ENCODE measurements at places on chromosomes 16 and 17.

GRCh38 chr17:82343560-82343959, 10.0 kb upstream of the SECTM1 start:
- H3K4me3 ChIP-seq, result no peak overlapping the region
- H3K27me3 ChIP-seq, result peaks cover 6% of the 10 kb centered on the region
- H3K27ac ChIP-seq, result no peak overlapping the region
- no peak for DNase-seq
- H3K36me3 ChIP-seq, result no peaks in the 10 kb centered on the region

DNA sequence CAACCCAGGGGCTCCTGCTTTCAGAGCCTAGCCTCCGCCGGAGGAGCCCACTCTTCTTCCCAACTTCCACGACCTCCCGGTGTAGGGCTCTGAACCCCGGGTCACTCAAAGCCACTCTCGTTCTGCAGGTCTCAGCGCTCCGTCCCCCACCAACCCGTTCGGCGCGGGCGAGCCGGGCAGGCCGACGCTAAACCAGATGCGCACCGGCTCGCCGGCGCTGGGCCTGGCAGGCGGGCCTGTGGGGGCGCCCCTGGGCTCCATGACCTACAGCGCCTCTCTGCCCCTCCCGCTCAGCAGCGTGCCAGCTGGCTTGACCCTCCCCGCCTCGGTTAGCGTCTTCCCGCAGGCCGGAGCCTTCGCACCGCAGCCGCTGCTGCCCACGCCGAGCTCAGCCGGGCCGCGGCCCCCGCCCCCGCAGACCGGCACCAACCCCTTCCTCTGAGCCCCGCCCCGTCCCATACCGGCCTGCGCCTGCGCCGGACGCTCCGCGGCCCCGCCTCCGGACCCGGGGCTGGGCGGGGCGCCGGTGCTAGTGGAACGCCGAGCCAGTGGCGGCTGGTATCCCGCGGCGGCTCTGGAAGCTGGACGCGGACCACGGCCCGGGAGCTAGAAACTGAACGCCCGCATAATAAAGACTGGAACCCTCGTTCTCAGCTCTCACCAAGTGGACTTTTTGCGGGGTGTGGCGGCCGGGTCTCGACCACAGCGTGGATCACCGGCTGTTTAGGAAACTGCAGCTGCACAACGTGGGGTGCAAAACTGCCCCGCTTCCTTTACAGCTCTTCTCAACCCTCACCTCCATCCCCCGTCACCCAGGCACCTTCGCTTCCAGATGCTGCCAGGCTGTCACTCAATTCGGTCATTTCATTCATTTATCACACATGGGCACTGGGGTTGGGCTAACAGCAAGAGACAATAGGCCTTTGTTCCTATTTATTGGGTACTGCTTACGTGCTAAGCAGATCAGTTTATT, 5.0 kb upstream of the SPATA20 start:
- no peaks in the 10 kb centered on the region for H3K36me3 ChIP-seq
- no peak overlapping the region for H3K27ac ChIP-seq
- peaks cover 20% of the 10 kb centered on the region for H3K4me1 ChIP-seq
- peak; percentile 90 for DNase-seq
- H3K27me3 ChIP-seq, result peaks cover 20% of the 10 kb centered on the region

- H3K4me1 ChIP-seq, result no peaks in the 10 kb centered on the region
- H3K27me3 ChIP-seq, result no peaks in the 10 kb centered on the region
- no peak overlapping the region for H3K4me3 ChIP-seq
- no peak for DNase-seq
- H3K36me3 ChIP-seq, result no peaks in the 10 kb centered on the region
These were observed 79.5 kb downstream of the PMP22 start for GRCh38 chr17:15185625-15185991.

- DNase-seq, result no peak
- no peaks in the 10 kb centered on the region for H3K36me3 ChIP-seq
- no peak overlapping the region for H3K4me3 ChIP-seq
- no peaks in the 10 kb centered on the region for H3K4me1 ChIP-seq
These were observed 61.4 kb downstream of the VAT1L start for GRCh38 chr16:77849646-77850258.

GRCh38 chr17:31136319-31136718, 41.5 kb downstream of the NF1 start:
- H3K36me3 ChIP-seq, result no peaks in the 10 kb centered on the region
- H3K27me3 ChIP-seq, result no peaks in the 10 kb centered on the region
- H3K27ac ChIP-seq, result no peak overlapping the region

- DNase-seq, result no peak
- no peak overlapping the region for H3K4me3 ChIP-seq
- no peak overlapping the region for H3K27ac ChIP-seq
- H3K27me3 ChIP-seq, result no peaks in the 10 kb centered on the region
These were observed 52.4 kb upstream of the CDH3 start for GRCh38 chr16:68592466-68593337.

- H3K4me1 ChIP-seq, result no peaks in the 10 kb centered on the region
- H3K4me3 ChIP-seq, result no peak overlapping the region
- peaks cover 15% of the 10 kb centered on the region for H3K27me3 ChIP-seq
- DNase-seq, result no peak
These were observed 27.7 kb upstream of the BCO1 start for GRCh38 chr16:81210807-81211206.

GRCh38 chr16:30184096-30184890, 891 bp downstream of the CORO1A start:
- H3K27ac ChIP-seq, result peak overlapping the region; percentile 62
- peak overlapping the region; percentile 100 for H3K4me3 ChIP-seq
- H3K36me3 ChIP-seq, result peaks cover 28% of the 10 kb centered on the region
- peak; percentile 80 for DNase-seq
- H3K4me1 ChIP-seq, result peaks cover 35% of the 10 kb centered on the region

DNA sequence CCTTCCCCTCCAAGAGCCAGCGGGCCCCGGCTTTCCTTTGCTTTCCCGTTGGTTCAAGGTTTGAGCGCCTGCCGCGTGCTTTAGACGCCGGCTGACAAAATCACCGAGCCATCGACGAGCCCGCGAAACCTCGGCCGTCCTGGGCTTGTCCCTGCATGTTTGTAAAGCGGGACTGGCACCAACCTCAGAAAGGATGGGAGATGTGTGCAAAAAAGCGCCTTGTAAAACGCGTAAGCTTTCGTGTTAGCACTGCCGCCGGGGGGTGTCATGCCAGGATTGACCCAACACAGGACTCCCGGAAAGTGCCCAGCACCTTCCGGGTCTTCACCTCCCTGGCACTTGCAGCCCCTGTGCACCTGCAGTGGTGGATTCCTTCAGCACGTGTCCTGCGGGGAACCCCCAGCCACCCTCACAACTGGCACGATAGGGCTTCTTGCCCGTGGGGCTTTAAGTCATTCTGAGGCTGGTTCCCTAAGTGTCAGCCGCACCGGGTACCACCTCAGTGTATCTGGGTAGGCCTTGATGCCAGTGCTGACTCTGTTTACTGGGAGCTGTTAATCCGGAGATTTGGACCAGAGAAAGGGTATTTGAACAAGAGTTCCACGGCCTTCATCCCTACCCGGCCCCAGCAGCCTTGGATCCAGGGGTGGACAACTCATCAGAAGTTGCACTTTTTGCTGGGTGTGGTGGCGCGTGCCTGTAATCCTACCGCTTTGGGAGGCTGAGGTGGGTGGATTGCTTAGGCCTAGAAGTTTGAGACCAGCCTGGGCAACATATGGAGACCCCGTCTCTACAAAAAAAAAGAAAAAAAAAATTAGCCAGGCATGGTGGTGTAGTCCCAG, 817 bp downstream of the NDUFAF8 start:
- DNase-seq, result peak; percentile 61
- H3K27me3 ChIP-seq, result no peaks in the 10 kb centered on the region
- H3K4me3 ChIP-seq, result peak overlapping the region; percentile 94
- H3K27ac ChIP-seq, result peak overlapping the region; percentile 87

DNA sequence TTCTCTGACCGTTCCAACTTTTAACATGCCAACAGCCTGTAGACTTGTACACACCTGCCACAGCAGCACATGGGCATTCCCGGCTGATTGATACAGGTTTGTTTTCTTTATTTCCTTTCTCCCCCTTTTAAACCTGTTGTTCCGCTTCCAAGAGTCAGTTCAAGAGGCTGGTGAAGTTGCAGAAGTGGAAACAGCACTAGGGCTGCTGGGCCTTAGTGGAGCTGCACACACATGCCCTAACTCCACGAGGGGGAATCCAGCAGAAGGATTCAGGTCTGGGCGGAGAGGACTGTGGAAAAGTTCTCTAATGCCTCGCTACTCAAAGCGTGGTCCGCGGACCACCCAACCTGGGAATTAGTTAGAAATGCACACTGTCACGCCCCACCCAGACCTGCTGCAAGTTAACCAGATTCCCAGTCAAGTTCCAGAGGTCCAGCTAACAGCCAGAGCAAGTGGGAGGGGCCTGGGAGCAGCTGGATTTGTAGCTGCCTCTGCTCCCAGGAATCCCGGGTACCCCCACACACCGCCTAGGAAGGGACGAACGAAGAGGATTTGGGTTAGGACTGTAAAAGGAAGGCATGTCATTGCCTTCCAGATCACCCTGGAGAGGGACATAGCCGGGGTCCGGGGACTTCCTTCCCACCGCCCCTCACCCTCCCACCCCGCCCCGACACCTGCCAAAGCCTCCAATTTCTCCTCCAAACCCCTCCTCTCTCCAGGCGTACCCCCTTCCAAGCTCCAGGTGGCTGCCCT, 542 bp downstream of the SLC39A11 start:
- peak overlapping the region; percentile 88 for H3K27ac ChIP-seq
- H3K4me1 ChIP-seq, result peaks cover 31% of the 10 kb centered on the region
- peak overlapping the region; percentile 99 for H3K4me3 ChIP-seq
- H3K27me3 ChIP-seq, result peaks cover 14% of the 10 kb centered on the region

- H3K27ac ChIP-seq, result no peak overlapping the region
- DNase-seq, result no peak
These were observed 12.9 kb upstream of the MYCBPAP start for GRCh38 chr17:50495217-50495823.

DNA sequence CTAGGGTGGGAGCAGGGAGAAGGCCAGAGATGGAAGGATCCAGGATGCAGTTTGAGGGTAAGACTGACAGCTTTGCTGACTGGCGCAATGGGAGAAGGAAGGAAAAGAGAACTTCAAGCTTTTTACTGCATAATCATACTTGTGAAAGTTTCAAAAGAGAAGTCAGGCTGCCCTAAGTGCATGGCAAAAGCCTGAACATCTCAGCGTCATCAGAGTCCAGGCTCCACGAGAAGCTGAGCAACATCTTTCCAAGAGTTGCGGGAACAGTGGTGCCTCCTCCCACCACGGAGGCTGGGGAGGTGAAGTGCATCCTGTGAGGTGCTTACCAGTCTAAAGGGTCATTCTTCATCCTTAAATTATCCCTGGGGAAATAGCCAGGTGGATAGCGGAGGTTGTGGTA, 26.9 kb upstream of the SLC38A8 start:
- H3K27ac ChIP-seq, result no peak overlapping the region
- no peaks in the 10 kb centered on the region for H3K4me1 ChIP-seq
- peaks cover 15% of the 10 kb centered on the region for H3K36me3 ChIP-seq
- no peak overlapping the region for H3K4me3 ChIP-seq
- H3K27me3 ChIP-seq, result no peaks in the 10 kb centered on the region
- no peak for DNase-seq

- no peak overlapping the region for H3K4me3 ChIP-seq
- H3K36me3 ChIP-seq, result no peaks in the 10 kb centered on the region
- peaks cover 6% of the 10 kb centered on the region for H3K4me1 ChIP-seq
- DNase-seq, result no peak
These were observed 8.9 kb upstream of the TMEM220 start for GRCh38 chr17:10738521-10739258.

DNA sequence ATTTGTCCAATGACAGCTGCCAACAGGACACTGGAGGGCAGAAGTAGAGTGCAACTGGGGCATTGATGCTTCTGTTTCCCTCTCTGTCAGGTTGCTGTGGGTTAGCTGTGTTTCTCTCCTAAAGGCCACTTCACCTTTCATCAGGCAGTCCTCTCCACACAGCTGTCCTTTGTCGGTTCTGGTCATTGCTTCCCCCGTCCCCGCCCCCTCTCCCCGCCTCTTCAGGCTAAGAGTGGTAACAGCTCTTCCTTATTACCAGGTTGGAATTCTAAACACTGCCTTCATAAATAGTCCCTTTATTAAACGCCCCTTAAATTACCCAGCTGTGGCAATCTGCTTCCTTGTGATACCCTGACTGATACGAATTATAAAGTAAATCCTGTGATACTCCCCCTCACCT, 31.8 kb upstream of the NSRP1 start:
- no peaks in the 10 kb centered on the region for H3K4me1 ChIP-seq
- DNase-seq, result no peak
- H3K27ac ChIP-seq, result no peak overlapping the region
- H3K36me3 ChIP-seq, result no peaks in the 10 kb centered on the region
- H3K4me3 ChIP-seq, result no peak overlapping the region
- H3K27me3 ChIP-seq, result peaks cover 10% of the 10 kb centered on the region

- no peak for DNase-seq
- H3K36me3 ChIP-seq, result no peaks in the 10 kb centered on the region
- H3K27me3 ChIP-seq, result no peaks in the 10 kb centered on the region
- H3K27ac ChIP-seq, result peak overlapping the region; percentile 42
These were observed 1.8 kb upstream of the ERN1 start for GRCh38 chr17:64131606-64132270.

- H3K4me1 ChIP-seq, result peaks cover 15% of the 10 kb centered on the region
- H3K27me3 ChIP-seq, result peaks cover 17% of the 10 kb centered on the region
- H3K4me3 ChIP-seq, result peak overlapping the region; percentile 47
- no peak for DNase-seq
- H3K36me3 ChIP-seq, result no peaks in the 10 kb centered on the region
These were observed 113.2 kb upstream of the MAF start for GRCh38 chr16:79713609-79714309.

- H3K27ac ChIP-seq, result no peak overlapping the region
- H3K27me3 ChIP-seq, result peaks cover 52% of the 10 kb centered on the region
- peaks cover 14% of the 10 kb centered on the region for H3K4me1 ChIP-seq
- DNase-seq, result peak; percentile 7
- H3K36me3 ChIP-seq, result no peaks in the 10 kb centered on the region
These were observed 406.2 kb upstream of the PSMD7 start for GRCh38 chr16:73890186-73891128.

DNA sequence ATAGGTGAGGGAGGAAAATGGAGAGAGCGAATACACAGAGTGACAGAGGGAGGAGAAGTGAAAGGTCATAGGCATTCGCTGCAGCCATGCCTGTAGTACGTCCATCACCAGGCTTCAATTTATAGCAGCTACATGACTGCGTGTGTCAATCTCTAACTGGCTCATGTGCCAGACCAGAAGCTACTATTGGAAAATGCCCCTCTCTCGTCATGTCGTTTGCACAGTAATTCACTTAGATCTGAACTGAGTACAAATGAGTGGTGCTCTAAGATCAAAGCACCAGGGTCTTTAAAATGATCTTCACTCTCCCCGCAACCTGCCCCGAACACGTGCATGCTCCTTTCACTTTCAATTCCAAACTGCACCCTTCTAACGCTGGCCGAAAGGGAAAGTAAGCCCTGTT, 51.3 kb downstream of the ADCY9 start:
- H3K4me3 ChIP-seq, result peak overlapping the region; percentile 64
- peak overlapping the region; percentile 2 for H3K27ac ChIP-seq
- peaks cover 37% of the 10 kb centered on the region for H3K36me3 ChIP-seq
- peaks cover 19% of the 10 kb centered on the region for H3K4me1 ChIP-seq

DNA sequence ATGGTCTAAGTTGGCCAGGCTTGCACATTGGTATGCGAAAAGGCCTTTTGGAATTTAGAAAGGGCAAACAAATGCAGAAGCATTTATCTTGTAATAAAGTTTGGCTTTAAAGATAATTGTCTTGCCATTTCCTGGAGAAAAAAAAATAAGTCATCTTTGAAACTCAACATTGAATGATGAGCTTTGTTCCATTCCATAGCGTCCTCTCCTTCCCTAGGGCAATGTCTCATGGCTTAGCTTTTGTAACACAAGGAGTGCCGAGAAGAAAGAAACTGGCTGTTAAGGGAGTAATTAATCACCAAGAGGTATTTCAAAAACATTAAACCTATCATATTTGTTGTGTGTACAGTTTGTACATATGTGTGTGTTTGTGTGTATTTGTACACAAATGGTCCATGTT, 372.3 kb downstream of the NPIPA8 start:
- no peaks in the 10 kb centered on the region for H3K36me3 ChIP-seq
- no peak overlapping the region for H3K4me3 ChIP-seq
- no peak for DNase-seq
- no peaks in the 10 kb centered on the region for H3K4me1 ChIP-seq

Data from activated T-cell treated with anti-CD3 and anti-CD28 coated beads, Interleukin-2, amount 50 U/mL, for 72 hours (primary cell).